Activated CD4-positive, alpha-beta T cell treated with anti-CD3 and anti-CD28 coated beads, Interleukin-2, amount 50 U/mL, for 16 hours (primary cell): ENCODE measurements at places on chromosomes 12 and 14.

DNA sequence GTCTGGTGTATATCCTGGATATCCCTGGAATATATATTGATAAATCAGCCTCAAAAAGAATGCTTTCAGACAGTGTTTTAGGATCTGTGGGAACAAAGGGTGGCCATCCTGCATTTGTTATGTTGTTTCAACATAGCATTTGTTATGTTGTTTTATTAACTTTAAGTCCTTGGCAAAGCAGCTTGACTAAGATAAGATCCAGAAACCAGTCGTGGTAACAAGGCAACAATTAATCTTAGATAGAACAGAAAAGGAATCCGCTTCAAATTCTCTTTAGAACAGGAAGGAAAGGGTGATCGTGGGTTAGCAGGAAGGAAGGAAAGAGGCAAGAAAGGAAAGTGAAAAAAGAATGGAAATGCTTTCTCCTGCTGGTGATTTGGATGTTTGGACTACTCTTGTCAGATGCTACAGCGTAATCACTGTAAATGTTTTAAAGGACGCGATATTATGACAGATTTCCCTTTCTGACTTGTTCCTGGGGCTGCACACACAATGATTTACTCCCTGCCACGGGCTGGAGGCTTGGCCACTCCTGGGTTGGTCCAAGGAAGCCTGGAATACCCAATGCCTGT, 443.3 kb downstream of the DPF3 start:
- DNase-seq = no peak

DNA sequence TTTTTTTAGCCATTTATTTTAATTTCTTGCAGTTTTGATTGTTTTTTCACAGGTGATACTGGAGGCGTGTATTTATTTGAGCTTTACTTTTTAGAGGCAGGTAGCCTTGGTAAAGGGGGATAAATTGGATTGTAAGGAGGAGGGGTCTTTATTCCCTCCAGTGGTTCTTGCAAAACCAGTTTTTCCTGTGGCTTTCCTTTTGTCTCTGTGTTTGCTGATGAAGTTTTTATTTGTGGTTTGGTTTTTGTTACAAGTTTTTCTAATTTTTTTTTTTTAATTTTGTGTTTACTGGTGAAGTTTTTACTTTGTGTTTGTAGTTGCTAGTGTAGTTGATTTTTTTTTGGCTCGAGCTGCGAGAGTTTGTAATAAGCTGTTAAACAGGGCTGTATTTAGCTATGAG, 278.5 kb downstream of the PRKD1 start:
- DNase-seq = no peak

DNA sequence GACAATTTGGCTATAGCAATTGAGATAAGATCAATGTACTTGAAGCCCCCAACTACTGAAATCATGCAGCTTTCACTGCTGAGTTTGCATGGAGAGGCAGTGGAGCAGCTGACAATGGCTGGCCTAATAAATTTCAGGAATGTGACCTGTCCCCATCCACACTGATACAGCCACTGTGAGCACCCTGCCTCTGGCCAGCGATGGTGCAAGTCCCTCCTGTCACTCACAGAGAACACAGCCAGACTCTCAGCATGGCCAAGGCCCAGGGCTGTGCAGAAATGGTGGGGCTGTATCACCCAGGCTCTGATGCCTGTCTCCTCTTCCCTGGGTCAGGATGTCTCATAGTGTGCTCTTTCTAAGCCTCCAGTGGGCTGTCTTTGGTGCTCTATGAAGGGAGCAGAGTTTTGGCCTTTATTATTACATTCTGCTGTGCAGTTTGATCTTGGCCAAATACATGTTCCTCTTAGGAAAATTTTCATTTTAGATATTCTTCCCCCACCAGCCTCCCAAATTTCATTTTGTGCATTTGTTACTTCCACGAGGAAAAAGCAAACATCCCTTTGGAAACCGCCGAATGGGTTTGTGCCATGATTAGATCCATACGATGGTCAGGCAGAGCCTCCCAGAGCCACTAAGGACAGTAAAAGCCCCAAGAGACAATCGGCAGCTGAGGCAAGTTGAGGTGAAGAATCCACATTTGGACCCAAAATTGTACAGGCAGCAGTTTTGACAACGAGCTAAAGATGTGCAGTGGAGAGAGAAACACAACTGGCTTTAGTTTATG, 85.1 kb upstream of the WSCD2 start:
- DNase-seq = no peak

DNA sequence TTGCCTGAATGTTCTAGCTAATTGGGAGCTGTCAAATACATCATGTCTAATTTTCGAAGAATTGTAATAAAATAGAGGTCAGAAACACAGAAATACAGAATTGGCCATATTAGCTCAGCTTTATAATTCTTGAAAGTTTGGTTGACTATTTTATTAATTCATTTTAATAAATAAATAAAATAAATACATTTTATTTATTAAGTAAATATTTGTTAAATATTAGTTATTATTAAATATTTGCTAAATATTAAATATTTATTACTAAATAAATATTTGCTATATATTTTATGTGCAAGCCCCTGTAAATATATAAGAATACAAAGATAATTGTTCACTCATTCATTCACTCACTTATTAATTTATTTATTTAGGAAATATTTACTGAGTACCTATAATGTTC, 231.3 kb downstream of the SSPN start:
- DNase-seq = no peak

DNA sequence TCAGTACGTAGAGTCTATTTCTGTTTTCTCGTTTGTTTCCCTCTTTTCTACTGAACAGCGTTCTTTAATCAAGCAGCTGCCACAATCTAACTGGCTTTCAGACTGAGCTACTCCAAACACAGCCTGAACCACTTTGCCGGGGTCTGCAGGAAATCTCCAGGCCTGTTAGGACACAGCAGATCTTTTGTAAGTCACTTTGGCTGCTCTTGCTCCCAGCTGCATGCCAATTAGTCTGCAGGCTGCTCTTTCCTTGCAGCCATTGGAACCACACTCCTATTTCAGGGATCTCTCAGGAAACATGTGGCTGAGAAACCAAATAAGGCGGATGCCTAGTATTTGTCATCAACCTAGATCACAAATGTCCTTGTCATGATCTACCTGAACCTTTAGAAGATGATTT, 73.6 kb downstream of the TMTC1 start:
- DNase-seq = no peak

GRCh38 chr14:71960494-71961353, 28.5 kb downstream of the RGS6 start:
- DNase-seq = no peak

- DNase-seq = no peak
Observed at GRCh38 chr14:54942913-54943312, 40.3 kb upstream of the GCH1 start.

GRCh38 chr12:26571560-26571959, 261.4 kb downstream of the ITPR2 start:
- no peak for DNase-seq

GRCh38 chr12:74285773-74286172, 251.9 kb upstream of the ATXN7L3B start:
- no peak for DNase-seq

GRCh38 chr12:55721601-55722213, 1.5 kb downstream of the RDH5 start:
- no peak for DNase-seq

GRCh38 chr12:57244312-57244696, 6.7 kb downstream of the STAC3 start:
- no peak for DNase-seq

DNA sequence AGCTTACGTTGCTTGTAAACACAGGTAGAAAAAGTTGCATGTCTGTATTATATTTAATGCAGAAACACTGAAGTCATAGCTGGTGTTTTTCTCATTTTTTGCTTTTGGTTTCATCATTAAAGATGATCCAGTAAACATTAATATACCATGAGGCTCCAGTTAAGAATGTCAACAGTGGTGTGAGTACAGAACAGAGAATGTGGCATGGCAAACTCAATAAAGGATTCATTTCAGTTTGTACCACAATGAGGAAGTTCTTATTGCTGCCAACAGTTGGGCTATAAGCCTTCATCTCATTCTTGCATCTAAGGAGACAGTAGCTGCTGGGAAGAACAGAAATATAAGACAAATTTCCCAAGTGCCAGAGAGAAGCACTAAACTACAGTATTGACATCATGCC, 72.1 kb upstream of the ST8SIA1 start:
- no peak for DNase-seq

- DNase-seq = no peak
Observed at GRCh38 chr14:67411820-67412421, at the start of gene PLEK2. PLEK2 (minus strand) TSS chr14:67412165; CDS start chr14:67412059, 106 bp downstream.

- no peak for DNase-seq
Observed at GRCh38 chr12:1925684-1926006, 7.2 kb upstream of the CACNA2D4 start.
